ENCODE measurements at places on chromosomes 2 and 18.

- no peak for DNase-seq
Observed at GRCh38 chr2:223180463-223180862, 128.5 kb downstream of the KCNE4 start.

DNA sequence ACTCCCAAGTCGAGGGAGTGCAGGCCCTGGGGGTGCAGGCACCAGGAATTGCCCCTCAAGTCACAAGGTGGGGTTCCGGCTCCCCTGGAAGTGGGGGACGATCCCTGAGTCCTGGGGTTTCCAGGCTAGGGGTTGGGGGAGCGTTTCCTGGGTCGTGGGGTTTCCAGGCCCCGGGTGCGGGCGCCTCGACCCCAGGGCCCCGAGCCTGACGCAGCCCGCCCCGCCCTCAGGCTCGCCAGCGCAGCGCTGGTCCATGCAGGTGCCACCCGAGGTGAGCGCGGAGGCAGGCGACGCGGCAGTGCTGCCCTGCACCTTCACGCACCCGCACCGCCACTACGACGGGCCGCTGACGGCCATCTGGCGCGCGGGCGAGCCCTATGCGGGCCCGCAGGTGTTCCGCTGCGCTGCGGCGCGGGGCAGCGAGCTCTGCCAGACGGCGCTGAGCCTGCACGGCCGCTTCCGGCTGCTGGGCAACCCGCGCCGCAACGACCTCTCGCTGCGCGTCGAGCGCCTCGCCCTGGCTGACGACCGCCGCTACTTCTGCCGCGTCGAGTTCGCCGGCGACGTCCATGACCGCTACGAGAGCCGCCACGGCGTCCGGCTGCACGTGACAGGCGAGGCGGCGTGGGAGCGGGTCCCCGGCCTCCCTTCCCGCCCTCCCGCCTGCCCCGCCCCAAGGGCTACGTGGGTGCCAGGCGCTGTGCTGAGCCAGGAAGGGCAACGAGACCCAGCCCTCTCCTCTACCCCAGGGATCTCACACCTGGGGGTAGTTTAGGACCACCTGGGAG, 12.0 kb downstream of the SIGLEC15 start:
- DNase-seq: no peak

GRCh38 chr2:104944495-104944894, 90.6 kb downstream of the POU3F3 start:
- DNase-seq: no peak

- no peak for DNase-seq
Observed at GRCh38 chr2:172031536-172031935, 31.8 kb downstream of the METAP1D start.

- no peak for DNase-seq
Observed at GRCh38 chr2:47560107-47560819, 157.3 kb downstream of the MSH2 start.

DNA sequence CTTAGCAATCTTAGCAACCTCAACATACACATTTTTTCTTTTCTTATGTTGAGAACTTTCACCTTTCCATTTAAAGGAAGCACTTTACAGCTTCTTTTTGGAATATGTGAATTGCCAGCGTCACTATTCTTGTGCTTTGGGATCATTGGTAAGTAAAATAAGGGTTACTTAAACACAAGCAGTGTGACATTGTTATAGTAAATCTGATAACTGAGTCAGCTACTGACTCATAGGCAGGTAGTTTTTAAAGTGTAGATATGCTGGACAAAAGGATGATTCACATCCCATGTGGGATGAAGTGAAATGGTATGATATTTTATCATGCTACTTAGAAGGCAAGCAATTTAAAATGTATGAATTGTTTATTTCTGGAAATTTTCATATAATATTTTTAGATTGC, 637.2 kb downstream of the DCDC2C start:
- no peak for DNase-seq

DNA sequence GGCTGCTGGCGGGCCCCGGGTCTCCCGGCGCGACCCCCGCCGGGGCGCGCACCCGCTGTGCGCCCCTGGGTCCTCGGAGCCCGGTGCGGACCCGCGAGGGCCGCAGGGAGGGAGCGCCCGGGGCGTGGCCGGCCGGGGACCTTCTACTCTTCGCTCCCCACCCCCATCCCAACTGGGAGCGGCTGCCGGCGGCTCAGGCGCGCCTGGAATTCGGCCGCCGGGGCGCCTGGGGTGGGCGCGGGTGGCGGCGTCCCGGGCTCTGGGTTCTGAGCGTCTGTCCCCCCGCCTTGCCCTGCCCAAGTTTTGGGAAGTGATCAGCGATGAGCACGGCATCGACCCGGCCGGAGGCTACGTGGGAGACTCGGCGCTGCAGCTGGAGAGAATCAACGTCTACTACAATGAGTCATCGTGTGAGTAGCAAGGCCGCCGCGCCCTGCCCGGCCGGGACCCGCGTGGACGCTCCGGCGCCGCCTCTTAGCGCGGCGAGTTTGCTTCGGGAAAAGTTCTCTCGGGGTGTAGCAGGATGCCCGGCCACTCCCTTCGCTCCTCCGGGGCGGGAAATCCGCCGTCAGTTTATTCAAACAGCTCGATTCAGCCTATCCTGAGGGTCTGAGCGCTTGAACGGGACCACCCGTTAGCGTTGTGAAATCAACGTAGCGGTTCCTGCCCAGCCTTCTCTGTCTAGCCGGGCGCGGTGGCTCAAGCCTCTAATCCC, 502 bp downstream of the TUBB6 start:
- DNase-seq: no peak

DNA sequence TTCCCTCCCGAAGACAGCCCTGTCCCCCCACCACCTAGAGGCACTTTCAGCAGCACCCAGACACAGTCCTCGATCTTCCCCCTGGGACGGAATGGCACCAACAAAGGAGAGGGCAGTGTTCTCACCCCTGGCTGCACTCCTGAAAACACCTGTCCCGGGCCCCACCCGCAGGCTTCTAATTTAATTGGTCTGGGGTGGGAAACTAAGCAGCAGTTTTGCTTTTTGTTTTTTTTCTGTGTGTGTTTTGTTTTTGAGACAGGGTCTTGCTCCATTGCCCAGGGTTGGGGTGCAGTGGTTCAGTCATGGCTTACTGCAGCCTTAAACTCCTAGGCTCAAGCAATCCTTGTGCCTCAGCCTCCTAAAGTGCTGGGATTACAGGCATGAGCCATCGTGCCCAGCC, 38.4 kb upstream of the REL start:
- DNase-seq: no peak

DNA sequence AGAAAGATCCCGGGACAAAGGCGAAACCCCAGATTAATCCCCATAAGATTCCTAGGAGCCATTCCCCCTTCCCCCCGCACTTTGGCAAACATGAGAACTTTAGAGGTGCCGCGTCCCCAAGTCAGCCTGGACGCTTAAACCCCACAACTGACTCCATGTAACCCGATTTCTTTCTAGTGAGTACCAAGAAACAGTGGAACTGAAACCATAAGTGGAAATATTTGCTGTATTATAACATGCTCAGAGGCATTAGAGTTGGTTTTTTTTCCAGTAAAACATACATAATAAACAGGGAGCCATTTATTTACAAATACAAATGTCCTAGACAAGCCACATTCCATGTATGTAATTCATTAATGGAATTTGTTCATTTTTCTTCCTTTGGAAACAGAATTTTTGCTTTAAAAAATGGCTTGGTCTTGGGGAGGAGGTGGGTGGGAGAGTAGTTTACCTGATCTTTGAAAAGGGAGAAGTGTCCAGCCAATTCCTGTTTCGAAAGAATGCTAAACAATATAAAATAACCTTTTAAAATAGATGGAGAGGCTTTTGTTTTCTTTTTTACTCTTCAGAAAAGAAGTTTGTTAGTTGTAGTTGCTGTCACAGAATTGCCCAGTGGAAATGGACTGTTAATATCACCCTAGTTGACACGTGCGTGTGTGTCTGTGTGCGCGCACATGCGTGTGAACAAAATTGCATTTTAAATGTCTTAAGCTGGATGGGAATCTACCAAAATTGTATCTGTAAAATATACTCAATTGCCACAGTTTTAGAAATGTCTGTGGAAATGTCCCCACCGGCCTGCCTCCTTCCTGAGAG, 10.6 kb downstream of the POU3F3 start:
- no peak for DNase-seq

GRCh38 chr2:8636041-8636491, 45.8 kb upstream of the ID2 start:
- no peak for DNase-seq

GRCh38 chr2:124024561-124025170, 421 bp upstream of the CNTNAP5 start:
- DNase-seq: no peak

GRCh38 chr18:79914614-79915160, 36.8 kb downstream of the SLC66A2 start:
- DNase-seq: no peak

GRCh38 chr2:105082107-105082506, 44.2 kb downstream of the MRPS9 start:
- DNase-seq: no peak

DNA sequence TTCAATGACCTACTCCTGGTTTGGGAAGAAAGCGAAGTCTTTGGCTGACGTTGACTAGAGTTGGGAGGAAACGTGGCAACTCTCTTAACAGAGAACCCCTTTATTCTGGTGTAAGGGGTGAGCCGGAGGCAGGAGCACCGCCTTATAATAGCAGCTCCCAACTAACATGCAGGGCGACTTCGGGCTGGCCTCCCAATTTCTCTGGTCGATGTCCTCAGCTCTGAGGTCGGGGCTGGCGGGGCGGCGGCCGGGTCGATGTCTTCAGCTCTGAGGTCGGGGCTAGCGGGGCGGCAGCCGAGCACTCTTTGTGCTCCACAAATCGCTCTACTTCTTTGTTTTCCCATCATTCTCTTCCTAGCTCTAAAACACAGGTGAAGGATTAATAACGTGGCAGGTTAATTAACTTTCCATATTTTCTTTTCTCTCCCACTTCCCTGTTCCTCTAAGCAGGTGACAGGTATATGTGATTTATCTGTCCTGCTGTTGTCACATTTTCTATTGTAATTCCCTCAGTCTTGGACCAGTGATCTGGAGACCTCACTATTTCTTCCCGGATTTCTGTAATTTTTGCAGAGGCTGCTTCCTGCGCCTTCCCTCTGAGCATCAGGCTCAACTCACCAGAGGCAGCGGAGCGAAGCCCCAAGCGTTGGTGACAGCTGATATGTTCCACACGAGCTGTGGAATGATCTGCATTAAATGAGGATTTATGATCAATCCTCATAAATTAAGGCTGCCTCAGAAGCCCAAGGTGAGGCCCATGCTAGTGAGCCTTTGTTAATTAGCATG, 64.3 kb downstream of the ACKR3 start:
- no peak for DNase-seq

DNA sequence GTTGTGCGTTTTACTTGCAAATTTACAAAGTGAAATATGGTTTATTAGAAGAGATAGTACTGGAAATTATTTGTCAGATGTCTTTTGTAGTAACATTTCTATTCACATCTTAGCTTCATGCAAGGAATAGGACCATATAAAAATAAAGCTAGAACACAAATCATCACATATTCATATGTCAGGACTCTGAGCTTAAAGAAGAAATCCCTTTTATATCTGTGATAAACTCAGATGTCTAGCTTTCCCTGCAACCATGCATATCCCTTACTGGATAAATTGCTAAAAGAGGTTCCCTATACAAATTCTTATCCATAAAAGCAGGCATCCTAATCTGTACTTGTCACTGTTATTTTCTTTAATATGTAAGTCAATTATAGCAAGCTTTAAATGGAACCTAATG, 178.5 kb downstream of the NRXN1 start:
- DNase-seq: no peak

- no peak for DNase-seq
Observed at GRCh38 chr2:7685342-7686015, 768.3 kb downstream of the RNF144A start.

GRCh38 chr2:152781175-152781574, 62.8 kb downstream of the ARL6IP6 start:
- DNase-seq: no peak

- DNase-seq: no peak
Observed at GRCh38 chr2:215517391-215517790, 81.5 kb upstream of the FN1 start.

DNA sequence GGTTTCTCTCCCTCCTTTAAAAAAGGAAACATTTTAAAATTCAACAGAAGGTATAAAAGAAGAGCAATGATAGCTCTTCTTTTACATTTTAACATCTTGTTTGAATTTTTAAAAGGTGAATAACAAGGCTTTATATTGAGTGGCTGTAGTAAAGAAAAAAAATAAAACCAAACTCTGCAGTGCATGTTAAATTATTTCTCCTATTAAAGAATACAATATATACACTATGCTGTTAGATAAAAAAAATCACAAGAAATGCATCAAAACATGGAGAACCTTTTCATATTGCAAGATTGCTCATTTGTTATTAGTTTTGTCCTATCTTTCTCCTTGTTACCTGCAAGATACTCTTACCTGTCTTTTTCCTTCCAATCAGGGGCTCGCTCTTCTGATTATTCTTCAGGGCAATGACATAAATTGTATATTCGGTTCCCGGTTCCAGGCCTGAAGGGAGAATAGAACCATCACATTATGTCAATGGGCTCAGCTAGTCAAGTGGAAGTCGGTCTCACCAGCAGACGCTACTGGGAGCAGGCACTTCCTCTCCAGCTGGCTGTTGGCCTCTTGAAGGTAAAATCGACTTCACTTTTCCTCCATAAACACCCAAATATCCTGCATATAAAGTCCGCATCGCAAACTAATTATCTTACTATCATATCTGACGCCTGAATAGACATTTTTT, 61.2 kb downstream of the ATIC start:
- DNase-seq: no peak

GRCh38 chr2:142603759-142604158, 273.7 kb upstream of the KYNU start:
- no peak for DNase-seq

- DNase-seq: no peak
Observed at GRCh38 chr2:170155723-170156253, 22.2 kb upstream of the MYO3B start.

DNA sequence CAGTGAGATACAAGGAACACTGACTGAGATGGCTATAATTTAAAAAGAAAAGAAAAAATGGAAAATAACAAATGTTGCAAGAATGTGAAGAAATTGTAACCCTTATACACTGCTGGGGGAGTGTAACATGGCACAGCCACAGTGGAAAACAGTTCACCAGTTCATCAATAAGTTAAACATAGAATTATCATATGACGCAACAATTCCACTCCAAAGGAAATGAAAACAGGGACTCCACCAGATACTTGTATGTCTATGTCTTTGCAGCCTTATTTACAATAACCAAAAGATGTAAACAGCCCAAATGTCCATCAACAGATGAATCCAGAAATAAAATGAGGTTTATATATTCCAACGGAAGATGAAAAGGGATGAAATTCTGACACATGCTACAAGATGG, 30.8 kb downstream of the DDX18 start:
- DNase-seq: no peak

GRCh38 chr2:34909992-34910705, 1311.0 kb upstream of the FAM98A start:
- no peak for DNase-seq
